ENCODE measurements at places on chromosomes 7 and 10. TPM values are rescaled to one million over a fixed set of nuclear protein-coding genes. Genes with fewer than 3 reads are reported as not detected.

Gene WIPF3
- not detected for total RNA-seq

Gene CTTNBP2
- not detected for total RNA-seq

- DNase-seq = no peak
Observed at GRCh38 chr7:136890399-136890798, 21.9 kb downstream of the CHRM2 start.

GRCh38 chr10:44353721-44354120, 31.2 kb downstream of the CXCL12 start:
- no peak for DNase-seq

Gene CEP55
- total RNA-seq = not detected

GRCh38 chr7:26538689-26539088, 247.0 kb downstream of the SNX10 start:
- no peak for DNase-seq
